ENCODE measurements at places on chromosomes 1 and 21.

GRCh38 chr1:183302452-183303322 lies 115.5 kb downstream of the NMNAT2 start:
- DNase-seq = no peak

DNA sequence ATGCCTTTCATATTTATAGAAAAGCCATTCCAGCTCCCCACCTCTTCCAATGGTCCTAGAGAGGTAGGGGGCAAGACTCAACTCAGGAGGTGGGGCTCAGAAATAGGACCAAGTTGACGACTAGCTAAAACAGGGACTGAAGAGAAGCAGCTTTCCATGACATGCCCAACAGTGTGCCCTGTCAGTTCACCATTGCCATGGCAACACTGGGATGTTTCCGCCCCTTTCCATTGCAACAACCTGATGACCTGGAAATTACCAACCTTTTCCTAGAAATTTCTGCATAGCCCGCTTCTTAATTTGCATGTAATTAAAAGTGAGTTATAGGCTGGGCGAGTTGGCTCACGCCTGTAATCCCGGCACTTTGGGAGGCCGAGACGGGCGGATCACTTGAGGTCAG lies 22.4 kb upstream of the INTS3 start:
- no peak for DNase-seq

- DNase-seq = no peak
Observed at GRCh38 chr1:206690516-206690915, 5.8 kb downstream of the MAPKAPK2 start.

- DNase-seq = no peak
Observed at GRCh38 chr1:163068716-163069115, 445 bp upstream of the RGS4 start.

Measured in H54 (cell line).